ENCODE measurements at places on chromosomes 3 and 15.
A peak's percentile ranks its signal among the peaks of the same experiment; 100 is the strongest.

DNA sequence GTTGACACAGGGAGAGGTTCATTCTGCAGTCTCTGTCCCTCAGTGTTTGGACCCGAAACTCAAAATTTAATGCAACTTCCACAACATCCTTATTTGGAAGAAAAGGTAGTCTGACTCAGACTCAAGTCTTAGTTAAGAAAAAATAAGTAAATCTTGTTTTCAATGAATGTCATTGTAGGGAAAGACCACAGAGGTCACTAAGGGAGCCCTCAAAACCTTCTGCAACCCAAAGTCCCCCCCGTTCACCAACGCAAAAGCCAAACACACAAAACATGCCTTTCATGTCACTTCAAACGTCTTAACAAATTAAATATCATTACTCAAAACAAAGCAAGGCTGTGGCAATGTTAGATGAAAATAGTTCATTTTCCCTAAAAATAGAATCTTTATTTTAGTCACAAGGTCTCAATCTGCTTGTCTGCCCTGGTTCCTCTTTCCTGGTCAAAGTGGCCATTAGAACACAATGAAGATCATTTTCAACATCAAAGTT lies 20.9 kb upstream of the SSUH2 start:
- no peak for DNase-seq

- DNase-seq = no peak
Observed at GRCh38 chr15:72233769-72234168, 2.8 kb upstream of the PKM start.

GRCh38 chr15:39583596-39584265 lies 2.9 kb downstream of the THBS1 start:
- DNase-seq = no peak

DNA sequence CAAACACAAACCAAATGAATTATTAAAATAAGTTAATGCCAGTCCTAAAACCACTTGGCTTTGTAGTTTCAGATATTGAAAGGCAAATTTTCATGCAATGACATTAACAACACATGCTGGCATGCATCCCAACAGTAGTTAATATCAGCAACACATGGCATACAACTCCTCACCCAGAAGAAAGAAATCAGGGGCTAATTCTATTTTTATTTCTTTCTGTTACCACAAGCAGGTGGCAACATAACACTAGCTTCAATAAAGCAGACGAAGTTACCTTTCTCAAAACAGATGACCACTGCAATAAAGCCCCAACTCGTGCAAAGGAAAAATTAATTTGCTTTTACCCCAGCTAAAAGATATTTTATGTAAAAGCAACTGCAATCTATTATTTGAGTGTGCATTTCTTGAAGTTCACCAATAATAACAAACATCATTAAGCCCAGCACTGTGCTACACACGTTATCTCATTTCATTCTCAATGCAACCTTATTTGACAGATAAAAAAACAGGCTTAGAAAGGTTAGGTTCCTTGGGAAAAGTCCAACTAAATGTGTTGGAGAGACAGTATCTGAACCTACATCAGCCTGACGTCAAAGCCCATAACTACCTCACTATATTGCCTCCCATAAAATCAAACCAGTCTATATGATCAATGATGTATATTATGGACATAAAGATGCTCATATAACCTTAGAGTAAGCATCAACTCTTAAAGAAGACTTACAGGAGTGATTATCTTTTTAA lies 2.8 kb downstream of the TOP2B start:
- DNase-seq = no peak

DNA sequence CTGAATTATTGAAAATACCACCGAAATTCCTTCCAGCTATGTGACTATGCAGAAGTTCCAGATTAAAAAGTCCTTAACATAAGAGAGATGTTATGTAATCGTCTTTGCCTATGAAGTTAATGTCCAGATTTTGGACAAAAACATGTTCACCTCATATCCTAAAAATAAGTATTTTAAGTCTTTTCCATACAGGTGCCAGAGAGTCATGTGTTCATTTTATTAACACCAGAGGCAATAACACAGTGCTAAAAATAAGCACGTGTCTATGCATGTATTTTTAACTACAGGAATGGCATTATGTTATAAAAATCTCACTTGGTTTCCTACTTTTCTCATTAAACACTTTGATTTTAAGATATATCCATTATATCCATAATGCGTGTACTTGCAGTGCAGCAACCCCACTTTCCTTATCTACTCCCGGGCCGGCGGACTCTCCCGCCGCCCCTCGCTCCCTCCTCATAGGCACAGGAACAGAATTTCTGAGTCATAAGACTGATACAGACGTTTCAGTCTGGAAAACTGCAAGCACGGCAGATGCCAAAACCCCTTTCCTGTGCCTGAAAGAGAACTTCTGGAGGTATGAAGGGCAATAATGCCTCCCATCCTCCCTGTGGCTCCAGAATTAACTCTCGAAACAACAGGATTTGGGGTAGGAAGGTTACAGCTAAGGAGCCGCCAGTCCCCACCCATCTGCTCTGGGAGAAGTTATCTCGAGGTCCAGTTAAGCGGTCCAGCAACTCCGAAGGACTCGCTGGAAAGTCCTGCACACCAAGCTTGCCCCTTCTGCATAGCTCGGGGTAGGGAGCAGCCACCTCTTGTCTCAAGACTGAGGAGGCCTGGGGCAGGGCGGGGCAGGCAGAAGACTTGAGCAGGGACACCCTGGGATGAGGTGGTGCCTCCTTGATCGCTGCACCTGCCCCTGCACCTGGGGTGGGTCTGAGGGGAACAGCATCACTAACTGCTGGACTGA lies 22.3 kb upstream of the PSTPIP1 start:
- no peak for DNase-seq

DNA sequence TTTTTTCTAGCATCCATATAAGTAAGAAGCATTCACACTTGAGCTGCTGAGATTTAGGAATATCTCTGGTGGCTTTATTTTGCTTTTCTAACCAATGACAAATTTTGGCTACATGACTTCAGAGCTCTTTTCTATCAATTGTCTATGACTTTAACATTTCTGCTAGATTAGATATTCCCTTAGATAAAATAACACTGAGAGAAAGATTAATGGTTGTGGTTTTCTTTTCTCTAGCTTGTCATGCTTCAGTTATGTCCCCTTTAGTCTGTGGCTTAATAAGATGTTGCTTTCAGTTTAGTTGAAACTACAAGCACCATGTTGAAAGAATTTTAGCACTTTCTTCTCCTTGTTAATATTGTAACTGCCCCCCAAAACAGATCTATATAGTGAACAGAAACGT lies 665.6 kb upstream of the CCDC54 start:
- DNase-seq = no peak

GRCh38 chr3:126294211-126294808 lies 62.9 kb downstream of the KLF15 start:
- no peak for DNase-seq

- no peak for DNase-seq
Observed at GRCh38 chr3:33131331-33132018, 17.7 kb downstream of the CRTAP start.

GRCh38 chr15:42772144-42772543 lies 35.2 kb upstream of the CDAN1 start:
- DNase-seq = no peak

DNA sequence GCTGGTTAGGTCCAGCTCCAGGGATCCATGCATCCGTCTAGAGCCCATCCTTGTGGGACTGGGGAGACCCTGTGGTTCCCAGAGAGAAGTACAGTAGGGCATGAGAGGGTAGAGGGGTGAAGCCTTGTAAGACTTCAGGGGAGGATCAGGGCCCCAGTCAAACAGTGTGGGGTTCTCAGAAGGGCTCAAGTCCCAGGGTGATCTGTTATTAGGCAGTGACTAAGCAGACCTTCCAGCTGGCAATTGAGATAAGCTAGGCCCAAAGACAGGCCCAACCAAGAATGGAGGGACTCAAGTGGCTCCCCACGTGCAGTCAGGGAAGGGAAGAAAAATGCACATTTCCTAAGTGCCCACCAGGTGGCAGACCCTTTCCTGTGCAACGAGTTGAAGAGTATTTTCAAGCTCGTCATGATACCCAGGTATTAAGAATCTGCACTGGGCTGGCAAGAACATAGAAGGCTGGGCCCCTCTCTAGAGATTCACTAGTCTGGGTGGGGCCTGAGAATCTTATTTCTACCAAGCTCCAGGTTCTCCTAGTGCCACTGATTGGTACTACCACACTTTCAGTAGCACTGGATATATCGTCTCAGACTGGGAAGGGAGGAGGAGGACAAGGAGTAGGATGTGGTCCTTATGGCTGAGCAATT lies 240.8 kb downstream of the NR1D2 start:
- peak; percentile 15 for DNase-seq

DNA sequence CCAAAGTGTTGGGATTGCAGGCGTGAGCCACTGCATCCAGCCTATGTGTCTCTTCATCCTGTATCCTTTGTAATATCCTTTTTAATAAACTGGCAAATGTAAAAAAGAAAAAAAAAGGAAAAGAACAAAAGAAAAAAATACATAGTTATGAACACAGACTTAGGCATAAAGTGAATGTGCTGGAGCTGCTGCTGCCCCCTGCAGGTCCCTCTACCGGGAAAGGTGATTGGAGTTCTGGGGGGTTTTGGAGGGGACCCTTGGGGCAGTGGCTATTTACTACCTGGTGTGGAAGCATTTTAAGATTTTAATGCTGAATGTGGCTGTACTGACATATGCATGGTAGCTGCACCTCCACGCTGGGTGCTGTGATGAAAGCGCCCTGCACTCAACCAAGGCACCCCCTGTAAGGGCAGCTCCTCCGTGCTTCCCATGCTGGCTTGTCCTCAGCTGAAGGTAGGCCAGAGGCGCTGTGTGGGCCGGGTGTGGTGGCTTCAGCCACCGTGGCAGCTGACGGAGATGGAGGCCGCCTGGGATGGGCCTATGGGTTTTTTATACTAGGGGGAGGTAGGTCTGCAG lies 49.9 kb downstream of the RPLP1 start:
- DNase-seq = no peak

- DNase-seq = no peak
Observed at GRCh38 chr3:48581621-48582481, 13.3 kb downstream of the COL7A1 start.

- no peak for DNase-seq
Observed at GRCh38 chr15:80841541-80841940, 62.4 kb downstream of the CEMIP start.

DNA sequence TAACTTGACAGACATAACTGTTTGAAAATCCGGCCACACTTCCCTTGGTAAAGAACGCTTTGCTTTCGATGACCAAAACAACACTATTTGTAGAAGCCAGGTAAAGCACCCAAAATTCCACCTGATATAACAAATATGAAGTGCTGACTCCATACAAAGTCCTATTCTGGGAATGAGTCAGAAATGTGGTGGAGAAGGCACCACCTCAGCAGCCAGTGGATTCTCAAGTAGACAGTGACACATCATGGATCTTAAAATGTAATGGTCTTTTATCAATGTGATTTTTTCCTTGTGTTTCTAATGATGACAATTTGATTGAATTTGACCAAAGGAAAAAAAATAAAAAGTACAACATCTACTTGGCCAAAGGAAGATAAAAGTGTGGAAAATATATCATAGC lies 135.0 kb upstream of the WNT5A start:
- no peak for DNase-seq

- DNase-seq = no peak
Observed at GRCh38 chr3:132595014-132595413, 2.1 kb upstream of the ACKR4 start.

GRCh38 chr15:39473298-39473947 lies 107.5 kb upstream of the THBS1 start:
- no peak for DNase-seq

Data from CD4-positive, alpha-beta T cell treated with Interleukin-15 for 1 hour (primary cell).